HCT116 (cell line): ENCODE measurements at places on chromosomes 12 and 14. TPM values are rescaled to one million over a fixed set of nuclear protein-coding genes. Genes with fewer than 3 reads are reported as not detected.

TAS2R46 gene
- 0.42 TPM for total RNA-seq

DNA sequence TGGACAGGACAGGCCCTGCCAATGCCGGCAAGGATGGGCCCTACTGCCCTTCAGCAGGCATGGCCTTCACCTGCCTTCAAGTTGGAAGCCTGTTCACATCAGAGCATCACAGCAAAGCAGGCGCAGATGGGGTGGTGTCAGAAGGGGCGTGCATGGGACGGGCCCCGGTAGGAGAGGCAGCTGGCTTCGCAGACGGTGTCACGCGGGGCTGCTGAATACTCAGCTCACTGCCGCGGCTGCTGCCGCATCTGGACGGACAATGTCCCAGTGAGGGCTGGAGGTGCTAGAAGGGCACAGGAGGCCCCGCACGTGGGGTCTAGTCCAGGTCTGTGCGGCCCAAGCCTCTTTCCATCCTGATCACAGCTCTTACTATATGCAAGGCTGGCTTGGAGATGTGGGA lies 42.1 kb downstream of the LRCOL1 start:
- peaks cover 12% of the 10 kb centered on the region; the same call in 1 of the 2 replicates for H3K36me3 ChIP-seq
- H3K27ac ChIP-seq, result no peak overlapping the region
- DNase-seq, result no peak
- H3K4me1 ChIP-seq, result no peaks in the 10 kb centered on the region

WNT1 gene
- not detected for total RNA-seq

AKAP5 gene
- total RNA-seq, result 0.54 TPM

GRCh38 chr12:97385121-97385520 lies 77.5 kb upstream of the RMST start:
- H3K4me3 ChIP-seq, result no peak overlapping the region
- no peak overlapping the region for H3K27ac ChIP-seq
- no peaks in the 10 kb centered on the region for H3K36me3 ChIP-seq
- no peak for DNase-seq
- H3K27me3 ChIP-seq, result no peaks in the 10 kb centered on the region

DNA sequence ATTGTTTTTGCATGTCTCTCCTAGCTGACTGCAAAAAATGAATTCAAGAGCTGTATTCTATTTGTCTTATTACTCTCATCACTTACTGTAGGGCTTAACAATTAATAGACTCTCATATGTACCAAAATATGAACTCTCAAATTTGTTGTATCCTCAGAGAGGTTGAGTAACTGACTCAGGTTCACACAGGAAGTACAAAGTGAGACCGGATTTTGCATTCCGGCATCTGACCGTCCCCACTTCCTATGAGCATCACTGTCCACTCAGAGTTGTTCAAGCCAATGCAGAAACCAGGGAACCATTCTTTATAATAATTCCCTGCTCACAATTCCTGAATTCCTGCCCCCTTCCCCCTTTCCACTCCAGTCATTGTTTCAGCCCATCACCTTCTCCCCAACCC lies 113.3 kb upstream of the AMIGO2 start:
- H3K36me3 ChIP-seq, result no peaks in the 10 kb centered on the region
- DNase-seq, result no peak
- no peaks in the 10 kb centered on the region for H3K4me1 ChIP-seq
- H3K4me3 ChIP-seq, result no peak overlapping the region

AKAP3 gene
- total RNA-seq, result 4.3 TPM

KRT83 gene
- total RNA-seq, result not detected

- H3K27me3 ChIP-seq, result no peaks in the 10 kb centered on the region
- no peak overlapping the region for H3K4me3 ChIP-seq
- no peak for DNase-seq
- H3K36me3 ChIP-seq, result no peaks in the 10 kb centered on the region
- H3K4me1 ChIP-seq, result no peaks in the 10 kb centered on the region
- no peak overlapping the region for H3K27ac ChIP-seq
Measured at GRCh38 chr14:28243600-28243999, 523.0 kb upstream of the FOXG1 start.

OR4E2 gene
- total RNA-seq, result not detected

CD69 gene
- total RNA-seq, result not detected

DNA sequence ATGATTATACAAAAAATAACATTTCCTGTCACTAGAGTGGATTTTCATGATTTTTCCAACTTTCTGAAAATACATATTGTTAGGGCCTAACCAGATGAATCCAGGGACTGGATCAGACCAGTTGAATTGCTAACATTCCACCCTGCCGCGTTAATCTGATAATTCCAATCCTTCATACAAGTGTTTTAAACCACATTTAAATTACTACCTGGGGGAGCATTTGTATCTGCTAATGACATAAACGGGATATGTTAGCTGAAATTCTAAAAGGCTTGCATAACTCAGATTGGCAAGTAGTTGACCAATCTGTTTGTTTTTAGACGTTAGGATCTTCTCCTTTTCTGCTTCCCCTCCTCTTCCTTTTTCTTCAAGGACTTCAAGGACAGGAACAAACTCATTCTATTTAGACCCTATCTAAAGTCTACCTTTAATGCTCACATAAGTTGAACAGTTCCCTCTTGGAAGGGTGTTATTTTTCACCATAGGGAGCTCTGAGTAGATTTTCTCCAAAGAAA lies 239.0 kb downstream of the ADAMTS20 start:
- no peak overlapping the region for H3K4me3 ChIP-seq
- no peaks in the 10 kb centered on the region for H3K27me3 ChIP-seq
- no peaks in the 10 kb centered on the region for H3K4me1 ChIP-seq
- H3K27ac ChIP-seq, result no peak overlapping the region
- H3K36me3 ChIP-seq, result no peaks in the 10 kb centered on the region
